ENCODE measurements at places on chromosomes 1 and 21.

GRCh38 chr1:209155546-209155945 lies 428.0 kb upstream of the CAMK1G start:
- DNase-seq, result no peak

- DNase-seq, result no peak
Measured at GRCh38 chr1:100316622-100317021, 35.7 kb upstream of the CDC14A start.

DNA sequence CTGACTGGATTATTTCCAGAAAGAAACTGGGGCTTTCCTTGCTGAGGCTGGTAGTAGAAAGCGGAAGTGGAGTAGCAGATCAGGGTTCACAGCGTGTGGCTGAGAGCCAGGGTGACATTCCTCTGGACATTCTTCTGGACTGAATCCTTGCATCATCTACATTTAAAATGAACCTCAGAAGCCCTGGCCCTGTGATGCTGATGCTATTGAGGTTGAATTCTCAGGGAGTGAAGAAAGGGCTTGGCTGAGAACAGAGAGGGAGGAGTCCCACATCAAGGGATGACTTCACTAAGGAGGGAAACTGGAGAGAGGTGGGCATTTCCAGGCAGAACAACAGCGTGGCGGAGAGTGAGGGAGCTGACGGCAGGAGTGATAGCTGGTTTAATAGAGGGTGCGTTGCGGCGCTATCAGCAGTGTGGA lies 102.3 kb upstream of the LMO4 start:
- DNase-seq, result no peak

DNA sequence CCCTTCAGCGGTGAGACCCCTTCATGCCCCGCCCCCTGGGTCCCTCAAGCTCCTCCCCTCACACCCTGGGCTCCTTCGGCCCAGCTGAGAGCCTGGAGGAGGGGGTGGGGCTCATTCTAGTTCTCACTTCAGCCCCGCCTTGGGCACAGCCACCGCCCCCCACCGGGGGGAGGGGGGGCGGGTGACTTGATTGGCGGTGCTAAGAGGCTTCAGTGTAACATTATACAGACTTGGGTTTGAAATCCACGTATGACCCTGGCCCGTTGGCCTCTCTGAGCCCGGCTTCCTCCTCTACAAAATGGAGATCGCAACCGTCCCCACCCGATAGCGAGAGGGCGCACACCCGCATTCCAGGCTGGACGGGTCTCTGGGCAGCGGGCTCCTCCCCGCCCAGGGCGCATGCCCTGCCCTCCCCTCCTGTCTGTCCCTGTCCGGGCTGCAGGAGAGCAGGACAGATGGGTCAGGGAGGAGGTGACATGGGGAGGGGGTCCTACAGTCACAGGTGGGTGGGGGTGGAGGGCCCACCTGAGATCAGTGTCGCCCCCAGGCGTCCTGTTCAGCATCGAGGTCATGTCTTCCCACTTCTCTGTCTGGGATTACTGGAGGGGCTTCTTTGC lies 5.1 kb downstream of the CLCNKB start:
- DNase-seq, result no peak

- DNase-seq, result no peak
Measured at GRCh38 chr1:92916899-92917298, 44.4 kb downstream of the DIPK1A start.

- no peak for DNase-seq
Measured at GRCh38 chr1:12014141-12014991, 4.9 kb upstream of the MIIP start.

DNA sequence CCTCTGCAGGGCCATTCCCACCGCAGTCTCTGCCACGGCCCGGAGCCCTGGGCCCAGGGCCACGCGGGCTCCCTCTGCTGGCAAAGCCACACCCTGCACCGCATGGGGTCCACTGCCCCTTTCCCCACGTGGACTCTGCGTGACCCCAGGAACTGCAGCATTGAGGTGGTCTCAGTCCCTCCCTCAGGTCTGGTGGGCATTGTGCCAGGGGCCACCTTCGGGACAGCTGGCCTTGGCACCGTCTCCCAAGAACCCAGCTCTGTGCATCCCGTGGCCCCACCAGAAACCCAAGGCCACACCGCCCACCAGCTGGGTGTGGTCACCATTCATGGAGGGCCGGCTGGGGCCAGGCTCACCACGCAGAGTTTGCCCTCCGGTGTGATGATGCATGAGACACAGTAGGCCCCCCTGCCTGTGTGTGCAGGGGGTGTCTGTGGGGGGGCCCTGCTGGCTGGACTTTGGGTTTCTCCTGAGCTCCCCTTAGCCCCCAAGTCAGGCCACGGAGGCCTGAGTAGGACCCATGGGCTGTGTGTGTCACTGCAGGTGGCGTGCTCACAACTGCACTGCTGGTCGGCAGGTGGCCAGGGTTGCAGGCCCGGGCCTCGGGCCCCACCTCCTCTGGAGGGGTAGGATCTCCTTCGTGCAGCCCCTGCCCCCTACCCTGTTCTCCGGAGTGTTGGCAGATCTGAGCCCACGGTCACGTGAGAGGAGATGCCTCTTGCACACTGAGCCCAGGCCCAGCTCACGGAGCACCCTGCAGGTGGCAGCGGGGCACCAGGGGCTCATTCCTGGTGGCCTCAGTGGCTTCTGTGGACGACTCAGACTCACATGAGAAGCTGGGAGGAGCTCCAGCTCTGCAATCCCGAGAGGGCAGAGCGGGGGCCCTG lies 5.8 kb downstream of the VWA1 start:
- peak; percentile 16 for DNase-seq

- DNase-seq, result peak; percentile 50
Measured at GRCh38 chr1:235417086-235417697, 50.0 kb downstream of the TBCE start.

GRCh38 chr1:232462213-232462612 lies 167.7 kb downstream of the SIPA1L2 start:
- DNase-seq, result no peak

- no peak for DNase-seq
Measured at GRCh38 chr1:1285102-1285571, 4.9 kb downstream of the SCNN1D start.

DNA sequence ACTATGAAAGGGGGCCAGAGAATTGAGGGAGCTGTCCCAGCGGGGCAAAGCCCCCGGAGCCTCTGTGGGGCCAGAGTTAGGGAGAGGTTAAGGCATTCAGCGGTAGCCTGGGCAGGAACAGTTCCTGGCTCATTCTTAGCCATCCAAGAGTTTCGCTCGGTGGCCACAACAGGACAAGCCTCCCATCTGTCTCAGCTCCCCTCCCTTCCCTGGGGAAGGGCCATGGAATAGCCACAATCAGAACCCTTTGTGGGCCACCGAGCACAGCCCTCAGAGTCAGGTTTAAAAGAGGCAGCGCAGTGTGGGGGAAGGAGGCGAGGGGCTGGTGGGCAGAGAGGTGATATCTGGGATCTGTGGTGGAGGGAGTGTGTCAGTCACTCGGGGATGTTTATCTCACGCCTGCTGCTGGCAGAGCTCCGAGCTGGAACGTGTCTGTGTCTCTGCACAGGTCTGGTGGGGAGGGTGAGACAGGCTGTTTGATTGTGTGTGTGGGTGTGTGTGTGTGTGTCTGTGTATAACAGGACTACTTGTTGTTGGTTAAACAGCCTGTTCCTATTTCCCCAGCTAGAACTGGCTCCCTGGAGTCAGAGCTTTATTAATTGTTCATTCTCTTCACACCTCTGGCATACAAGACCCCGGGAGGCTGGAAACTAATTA lies 49.6 kb upstream of the GOLT1A start:
- no peak for DNase-seq

- no peak for DNase-seq
Measured at GRCh38 chr1:221793439-221794078, 51.7 kb upstream of the DUSP10 start.

DNA sequence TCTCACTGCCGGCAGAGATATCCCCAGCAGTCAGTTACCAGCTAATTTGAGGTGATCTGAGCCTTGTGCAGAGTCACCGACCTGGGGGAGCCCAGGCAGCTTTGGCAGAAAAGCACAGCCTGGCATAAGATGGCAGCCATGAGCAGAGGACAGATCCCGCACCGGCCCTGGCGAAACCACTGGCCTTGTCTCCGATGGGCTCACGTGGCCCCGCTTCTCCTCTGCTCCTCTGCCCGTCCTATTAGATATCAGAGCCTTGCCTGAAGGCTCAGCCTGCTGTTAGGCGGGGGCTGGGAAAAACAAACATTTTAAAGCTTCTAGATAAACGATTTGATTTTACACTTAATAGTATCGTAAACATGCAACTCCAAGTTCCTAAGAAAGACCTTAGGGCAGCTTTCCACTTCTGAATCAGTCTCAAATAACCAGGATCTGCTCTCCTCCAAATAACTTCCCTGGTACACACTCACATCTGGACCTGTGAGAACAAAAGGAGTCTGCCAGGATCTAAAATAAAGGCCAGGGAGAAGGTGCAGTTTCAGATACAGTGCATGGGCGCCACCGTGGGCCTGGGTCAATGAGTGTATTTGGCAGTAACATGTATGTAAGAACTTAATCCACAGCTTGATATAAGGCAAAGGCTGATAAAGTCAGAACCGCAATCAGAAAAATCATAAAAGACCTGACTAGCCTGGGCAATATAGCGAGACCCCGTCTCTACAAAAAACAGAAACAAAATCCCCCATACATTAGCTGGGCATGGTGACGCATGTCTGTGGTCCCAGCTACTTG lies 10.0 kb downstream of the EDARADD start:
- no peak for DNase-seq

- DNase-seq, result no peak
Measured at GRCh38 chr1:113860891-113861290, 10.6 kb downstream of the PTPN22 start.

GRCh38 chr21:45736042-45736689 lies 92.6 kb downstream of the PCBP3 start:
- no peak for DNase-seq
